ENCODE measurements at places on chromosomes 6 and 20.

- no peak for DNase-seq
These were observed 1.1 kb downstream of the PCSK2 start for GRCh38 chr20:17227669-17228623.

GRCh38 chr6:74074645-74075044 lies 378.6 kb downstream of the CD109 start:
- no peak for DNase-seq

- no peak for DNase-seq
These were observed 22.2 kb downstream of the AHI1 start for GRCh38 chr6:135475292-135475886.

DNA sequence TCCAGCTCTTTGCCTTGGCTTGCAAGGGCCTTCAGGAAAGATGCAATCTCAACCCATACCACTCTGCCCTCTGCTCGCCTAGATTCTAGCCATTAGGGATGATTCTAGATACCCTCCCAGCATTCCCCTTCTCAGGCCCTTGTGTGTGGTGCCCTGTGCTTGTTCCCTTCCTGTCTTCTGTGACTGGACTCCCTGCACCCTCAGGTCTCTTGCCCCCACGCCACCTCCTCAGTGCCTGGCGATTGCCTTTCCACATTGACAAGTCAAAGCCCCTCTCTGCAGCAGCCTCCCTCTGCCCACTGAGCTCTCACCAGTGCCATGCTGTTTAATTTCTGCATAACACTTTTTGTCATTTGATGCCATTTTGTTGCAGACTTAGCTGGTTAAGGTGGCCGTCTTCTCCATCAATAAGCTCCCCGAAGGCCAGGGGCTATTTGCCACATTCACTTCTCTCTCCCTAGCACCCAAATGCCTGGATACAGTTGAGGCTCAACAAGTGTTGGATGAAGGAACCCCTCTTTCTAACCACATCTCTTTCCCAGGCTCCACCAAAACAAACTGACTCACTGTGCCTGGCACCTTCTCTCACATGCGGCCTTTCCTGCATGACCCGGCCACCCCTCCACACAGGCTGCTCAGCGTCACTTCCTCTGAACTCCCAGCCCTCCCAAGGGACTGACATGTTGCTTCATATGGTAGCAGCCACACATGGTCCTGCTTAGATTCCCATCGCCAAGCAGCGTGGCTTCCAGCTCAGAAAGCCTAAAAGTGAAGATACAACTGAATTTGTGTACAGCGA lies 4.6 kb upstream of the TXNDC5 start:
- no peak for DNase-seq

GRCh38 chr20:50594591-50595432 lies 84.6 kb downstream of the PTPN1 start:
- DNase-seq: no peak

- no peak for DNase-seq
These were observed 830 bp upstream of the CYP24A1 start for GRCh38 chr20:54174457-54175175.

GRCh38 chr6:106339334-106340029 lies 13.9 kb upstream of the ATG5 start:
- DNase-seq: peak; percentile 33

DNA sequence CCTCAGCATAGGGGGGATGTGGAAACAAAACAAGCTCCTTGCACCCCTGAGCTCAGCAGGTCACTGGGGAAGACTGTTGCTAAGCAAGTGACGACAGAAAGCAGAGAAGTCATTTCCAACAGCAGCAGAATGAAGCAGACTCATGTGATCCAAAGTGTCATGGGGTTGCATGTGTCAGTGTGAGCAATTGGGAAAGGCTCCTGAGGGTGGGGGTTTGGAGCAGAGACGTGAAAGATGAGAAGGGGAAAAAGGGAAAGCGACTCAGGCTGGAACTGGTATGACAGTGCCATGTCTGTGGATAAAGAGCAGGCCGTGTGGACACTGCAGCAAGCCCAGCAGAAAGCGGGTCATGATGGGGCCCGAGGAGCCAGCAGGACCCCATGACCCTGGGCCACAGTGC lies 363.9 kb downstream of the PREX1 start:
- DNase-seq: no peak

DNA sequence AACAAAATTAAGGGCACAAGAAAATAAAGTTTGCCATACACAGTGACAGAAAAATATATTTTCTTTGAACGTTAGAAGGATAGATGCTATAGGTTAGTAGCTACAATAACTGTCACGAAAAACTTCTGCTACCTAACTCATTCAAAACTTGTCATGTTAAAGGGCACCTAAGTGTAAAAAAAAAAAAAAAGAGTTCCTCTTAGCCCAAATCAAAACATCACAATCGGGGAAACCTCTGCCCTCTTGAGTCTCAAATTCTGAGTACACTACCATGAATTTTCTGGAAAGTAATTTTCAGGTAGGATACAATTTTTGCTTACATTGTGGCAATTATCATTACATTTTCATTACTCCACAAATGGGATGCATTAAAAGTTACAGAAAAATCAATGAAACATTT lies 5.7 kb downstream of the ATXN1 start:
- no peak for DNase-seq

DNA sequence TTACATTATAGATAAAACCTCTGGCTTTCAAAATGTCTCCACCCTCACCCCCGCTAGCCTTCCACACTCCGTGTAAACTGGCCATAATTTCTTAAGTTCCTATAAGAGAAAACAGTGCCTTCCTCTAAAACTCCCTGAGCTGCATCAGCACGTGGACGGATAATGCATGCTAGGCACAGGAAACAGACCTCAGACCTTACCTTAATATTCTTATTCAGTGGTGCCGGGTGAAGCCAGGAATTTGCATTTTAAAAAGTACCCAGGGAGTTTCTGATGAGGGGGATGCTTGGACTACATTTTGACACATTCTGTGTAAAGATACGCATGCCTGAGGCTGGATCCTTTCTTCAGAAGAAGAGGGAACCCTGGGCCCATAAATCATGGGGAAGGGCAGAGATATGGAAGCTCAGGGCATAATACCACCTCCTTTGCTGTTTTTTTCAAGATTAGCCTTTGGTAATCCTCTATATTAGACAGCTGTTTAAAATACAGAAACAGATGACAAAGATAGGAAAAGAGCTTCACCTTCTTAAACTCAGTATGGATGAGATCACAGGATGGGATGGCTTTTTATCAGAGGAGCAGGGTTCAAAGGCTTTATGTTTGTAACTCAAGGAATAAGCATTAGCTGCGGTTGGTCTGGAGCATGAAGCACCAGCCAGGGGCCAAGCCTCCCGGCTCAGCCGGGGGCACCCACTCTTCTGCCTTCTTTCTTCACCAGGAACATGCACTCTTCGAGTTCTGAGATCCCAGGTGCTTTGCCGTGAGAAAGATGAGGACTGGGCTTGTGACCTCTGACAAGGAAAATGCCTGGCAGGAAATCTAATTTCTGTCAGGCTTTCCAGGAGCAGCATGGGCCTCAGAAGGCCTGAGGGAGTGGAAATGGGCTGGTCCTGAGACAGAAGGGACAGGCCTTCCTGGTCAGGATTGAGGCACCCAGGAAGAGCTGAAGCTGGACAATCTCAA lies 218.1 kb upstream of the SOX4 start:
- DNase-seq: no peak

DNA sequence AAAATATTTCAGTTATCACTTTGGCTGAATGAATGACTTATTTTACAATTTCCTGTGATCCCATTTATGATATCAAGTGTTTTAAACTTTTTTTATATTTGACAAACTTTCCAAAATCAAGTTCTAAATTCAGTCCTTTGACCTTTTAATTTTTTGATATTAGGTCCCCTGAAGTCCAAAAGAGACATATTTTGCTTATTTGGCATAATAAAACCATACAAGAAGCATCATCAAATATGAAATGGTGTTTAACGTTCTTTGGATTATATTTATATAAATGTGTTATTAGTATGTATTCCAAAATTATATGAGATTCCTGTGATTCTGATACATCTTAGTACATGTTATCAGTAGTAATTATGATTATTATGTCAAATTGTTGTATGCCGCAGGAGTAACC lies 38.7 kb downstream of the ZNF133 start:
- DNase-seq: no peak

- peak; percentile 77 for DNase-seq
These were observed 198.8 kb upstream of the PREP start for GRCh38 chr6:105601541-105602236.

DNA sequence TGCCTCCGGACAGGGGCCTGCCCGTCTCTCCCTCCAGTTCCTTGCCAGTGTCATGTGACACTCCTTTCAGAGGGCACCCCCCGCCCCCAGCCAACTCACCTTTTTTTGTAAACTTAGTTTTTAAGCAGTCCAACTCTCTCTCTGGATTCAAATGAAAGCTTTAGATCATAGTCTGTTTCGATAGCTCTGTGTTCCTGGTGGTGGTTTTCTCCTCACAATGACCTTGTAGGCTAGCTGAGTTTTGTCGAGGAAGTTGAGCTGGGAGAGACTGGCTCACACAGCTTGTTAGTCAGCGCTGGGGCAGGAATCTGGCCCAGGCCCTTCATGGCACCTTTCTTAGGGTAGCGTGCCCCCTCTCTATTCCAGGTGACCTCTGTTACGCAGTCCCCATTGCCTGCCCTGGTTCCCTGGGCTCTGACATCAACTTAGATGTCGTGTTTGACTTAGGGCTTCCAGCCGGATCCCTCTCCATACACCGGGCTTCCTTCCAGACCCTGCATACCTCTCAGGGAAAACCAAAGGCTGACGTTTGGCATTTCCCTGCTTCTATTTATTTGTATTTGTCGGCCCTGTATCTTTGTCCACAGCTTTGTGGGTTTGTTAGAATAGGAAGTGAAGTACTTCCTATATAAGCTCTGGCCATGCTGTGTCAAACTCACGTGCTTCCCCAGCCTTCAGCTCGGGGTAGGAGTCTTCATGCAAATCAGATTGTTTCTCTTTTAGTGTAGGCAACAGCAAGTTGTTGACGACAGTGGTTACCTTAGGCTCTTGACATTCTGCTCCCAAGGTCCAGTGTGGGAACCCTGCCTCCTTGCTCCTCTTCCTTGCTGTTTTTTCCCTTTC lies 12.7 kb downstream of the IGF2R start:
- DNase-seq: peak; percentile 48

GRCh38 chr6:45710304-45710821 lies 305.3 kb downstream of the CLIC5 start:
- DNase-seq: peak; percentile 93
